ENCODE measurements at places on chromosomes 6 and 20. TPM values are rescaled to one million over a fixed set of nuclear protein-coding genes. Genes with fewer than 3 reads are reported as not detected.

Gene CCR6
- 31.5 TPM for total RNA-seq

Gene SMPDL3A
- total RNA-seq: 0.58 TPM

Gene LY6G6C
- total RNA-seq: not detected

Gene HMGA1
- 203 TPM for total RNA-seq

Gene HLA-DPA1
- total RNA-seq: 40.5 TPM

Gene CCDC170
- total RNA-seq: not detected

DNA sequence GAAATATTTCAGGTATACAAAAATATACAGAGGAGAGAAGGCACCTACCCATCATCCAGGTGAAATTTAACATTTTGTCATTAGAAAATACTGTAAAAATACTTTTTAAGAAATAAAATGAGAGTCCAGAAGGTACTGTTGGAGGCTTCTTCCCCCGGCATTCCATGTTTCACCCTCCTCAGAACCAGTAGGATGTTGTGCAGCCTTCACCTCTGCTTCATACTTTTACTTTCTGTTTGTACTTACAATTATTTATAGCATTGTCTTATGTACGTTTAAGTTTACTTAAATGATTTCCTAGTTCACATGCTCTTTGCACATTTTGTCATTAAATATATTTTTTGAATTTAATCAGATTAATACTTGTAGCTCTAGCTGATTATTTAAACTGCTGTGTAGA is 30.9 kb downstream of the TMEM200A start:
- peak; percentile 38 for ATAC-seq

DNA sequence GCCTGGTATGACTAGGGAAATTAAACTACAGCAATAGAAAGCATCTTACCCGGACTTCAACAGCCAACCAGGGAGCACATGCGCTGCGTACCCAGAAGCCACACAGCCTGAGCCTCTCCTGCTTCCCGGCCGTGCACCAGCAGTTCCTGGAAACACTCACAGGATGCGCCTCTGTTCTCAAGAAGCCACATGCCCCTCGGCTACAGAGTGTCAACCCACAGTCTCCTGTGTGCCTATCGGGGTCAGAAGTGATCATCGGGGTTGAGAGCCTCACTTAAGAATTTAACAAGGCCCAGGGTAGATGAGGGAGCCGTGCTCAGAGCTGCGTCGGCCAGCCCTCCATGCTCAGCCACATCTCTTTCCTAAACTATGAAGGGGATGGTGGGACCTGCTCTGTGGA is 147.2 kb upstream of the GGTLC1 start:
- ATAC-seq: no peak

- peak; percentile 80 for ATAC-seq
These were observed 8.2 kb upstream of the MTHFD1L start for GRCh38 chr6:150857062-150857944.

DNA sequence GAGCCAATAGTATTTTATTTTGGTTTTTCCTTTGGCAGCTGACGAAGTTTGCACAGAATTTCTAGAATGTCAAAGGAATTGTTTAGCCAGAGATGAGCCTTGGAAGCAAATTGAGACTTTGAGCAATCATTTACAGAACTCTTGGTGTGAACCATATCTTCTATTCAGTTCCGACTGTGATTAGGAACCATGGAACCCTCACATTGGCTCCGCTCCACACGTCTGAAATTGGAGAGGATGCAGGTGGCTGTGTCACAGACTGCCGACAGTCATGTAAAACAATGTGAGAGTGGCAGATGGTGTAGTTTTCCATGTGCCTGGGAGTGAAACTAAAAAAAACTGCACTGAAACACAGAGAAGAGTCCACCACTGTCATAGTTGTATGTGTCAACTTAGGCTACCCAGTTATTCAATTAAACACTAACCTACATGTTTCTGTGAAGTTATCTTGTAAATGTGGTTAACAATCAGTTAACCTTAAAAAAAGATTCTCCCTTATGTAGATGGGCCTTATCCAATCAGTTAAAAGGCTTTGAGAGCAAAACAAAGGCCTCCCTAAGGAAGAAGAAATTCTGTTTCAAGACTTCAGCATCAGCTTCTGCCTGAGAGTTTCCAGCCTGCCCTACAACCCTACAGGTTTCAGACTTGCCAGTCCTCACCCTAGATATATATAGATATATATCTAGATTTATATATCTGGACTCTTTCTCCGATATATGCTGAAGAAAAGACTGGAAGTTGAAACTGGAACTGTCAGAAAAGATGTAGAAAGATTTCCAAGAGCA is 3.3 kb upstream of the HMGN4 start:
- ATAC-seq: no peak

DNA sequence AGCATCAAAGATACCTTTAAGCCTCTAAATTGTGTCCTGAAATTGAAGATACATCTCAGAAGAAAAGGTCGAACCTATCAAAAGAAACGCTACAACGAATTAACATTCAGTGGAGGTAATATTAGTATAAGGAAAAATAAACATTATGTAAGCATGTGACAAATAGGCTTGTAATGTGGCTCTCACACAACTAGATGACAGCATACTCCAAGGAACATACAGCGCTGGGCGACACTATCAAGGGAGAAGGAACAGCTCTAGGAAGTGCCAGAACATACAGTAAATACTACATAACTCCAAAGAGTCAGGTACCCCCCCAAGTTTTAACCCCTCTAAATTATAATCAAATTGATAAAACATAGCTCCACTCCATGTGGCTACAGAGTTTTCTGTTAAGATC is 103.5 kb downstream of the LAMP5 start:
- ATAC-seq: no peak

- ATAC-seq: peak; percentile 91
These were observed 57.2 kb upstream of the GGTLC1 start for GRCh38 chr20:24045621-24046318.

DNA sequence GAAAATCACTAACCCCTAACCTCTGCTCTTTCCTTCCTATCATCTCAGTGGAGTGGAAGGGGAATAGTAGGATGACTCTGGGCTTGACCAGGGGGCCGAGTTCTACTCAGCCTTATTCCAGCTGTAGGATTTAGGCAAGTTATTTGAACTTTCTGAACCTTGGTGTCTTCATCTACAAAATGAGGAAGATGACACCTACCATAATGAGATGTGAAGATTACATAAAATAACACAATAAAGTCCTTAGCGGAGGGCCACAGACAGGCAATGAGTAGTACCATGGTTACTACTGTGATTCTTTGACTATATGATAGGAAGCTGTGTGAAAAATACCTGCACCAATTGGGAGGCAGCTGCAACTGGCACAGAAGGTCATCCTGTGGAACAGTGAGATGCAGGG is 53.6 kb upstream of the PIM1 start:
- no peak for ATAC-seq

DNA sequence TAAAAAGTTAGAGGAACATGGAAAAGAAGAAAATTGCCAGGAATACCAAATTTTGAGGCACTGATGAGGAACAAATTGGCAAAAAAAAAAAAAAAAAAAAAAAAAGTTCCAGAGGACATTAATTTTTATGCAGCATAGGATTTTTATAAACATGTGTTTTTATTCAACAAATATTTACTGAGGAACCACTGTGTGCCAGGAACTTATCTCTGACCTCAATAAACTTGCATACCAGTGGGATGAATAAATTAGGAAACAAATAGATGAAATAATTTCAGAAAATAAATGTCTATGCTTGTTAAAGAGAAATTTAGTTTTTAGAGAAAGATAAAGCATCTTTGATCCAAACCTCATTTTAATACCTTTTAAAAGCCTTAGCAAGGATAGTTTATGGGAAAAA is 175.1 kb downstream of the PDE10A start:
- ATAC-seq: no peak

DNA sequence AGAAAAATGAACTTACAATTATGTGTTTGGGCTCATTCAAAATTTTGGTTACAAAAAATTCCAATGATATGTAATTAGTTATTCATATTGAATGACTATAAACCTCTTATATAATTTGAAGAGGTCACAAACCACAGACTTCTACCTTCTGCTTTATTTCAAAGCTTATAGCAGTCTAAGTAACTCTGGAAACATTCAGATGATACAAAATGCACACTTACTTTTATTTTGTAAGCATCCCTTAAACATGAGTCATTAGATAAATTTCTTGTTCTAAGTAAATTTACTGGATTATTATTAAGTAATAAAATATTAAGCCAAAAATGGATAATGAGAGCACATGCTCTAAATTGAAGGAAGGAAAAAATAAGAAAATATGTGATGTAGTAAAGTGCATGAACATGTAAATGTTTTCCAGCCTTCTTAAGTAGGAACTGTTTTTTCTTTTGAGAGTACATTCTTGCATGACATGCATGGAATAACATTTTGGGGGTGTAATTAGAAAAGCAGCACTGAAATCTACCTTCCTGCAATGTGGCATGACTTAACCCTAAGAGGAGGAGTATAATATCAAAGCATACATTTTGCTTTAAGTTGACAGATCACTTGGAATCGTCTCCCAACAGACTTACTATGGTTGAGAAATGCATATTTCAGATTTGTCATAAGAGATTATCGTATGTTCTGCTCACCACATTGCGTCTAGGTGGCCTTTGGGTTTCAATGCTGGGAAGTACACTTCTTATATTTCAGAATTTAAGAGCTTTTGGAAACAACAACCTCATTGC is 372.7 kb upstream of the HSF2 start:
- ATAC-seq: no peak

- no peak for ATAC-seq
These were observed 57.1 kb upstream of the LRRC1 start for GRCh38 chr6:53737746-53738145.

DNA sequence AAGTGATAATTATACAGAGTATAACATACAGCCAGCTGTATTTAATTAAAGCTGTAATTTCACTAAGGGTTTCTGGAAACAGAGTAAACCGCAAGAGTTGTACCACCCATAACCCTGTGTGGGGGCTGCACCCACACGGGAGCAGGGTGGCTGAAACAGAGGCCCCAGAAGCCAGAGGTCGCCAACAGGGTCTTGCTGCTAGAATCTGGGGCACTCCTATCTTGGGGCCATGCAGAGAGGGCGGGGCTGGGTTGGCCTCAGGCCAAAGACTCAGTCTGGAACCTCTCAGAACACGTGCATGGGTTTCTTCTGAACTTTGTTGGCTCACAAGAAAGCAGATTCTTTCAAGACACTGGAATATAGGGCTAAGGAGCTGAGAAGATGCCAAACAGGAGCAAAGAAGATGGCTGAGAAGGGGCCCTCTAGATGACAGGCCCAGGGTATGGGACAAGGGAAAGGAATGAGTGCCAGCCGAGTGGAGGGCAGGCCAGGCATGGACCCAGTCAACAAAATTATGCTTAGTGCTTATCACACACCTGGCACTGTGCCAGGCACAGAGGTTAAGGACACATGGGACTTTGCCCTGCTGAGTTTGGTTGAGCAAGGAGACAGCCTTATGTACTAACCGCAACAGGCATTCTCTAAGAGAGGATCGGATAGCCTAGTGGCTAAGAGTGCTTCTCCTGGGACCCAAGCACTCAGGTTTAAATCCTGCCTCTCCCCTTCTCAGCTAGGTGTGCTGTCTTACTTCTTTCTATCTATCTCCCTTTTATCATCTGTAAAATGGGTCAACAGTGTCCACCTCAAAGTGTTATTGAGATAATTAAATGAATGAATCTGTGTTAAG is 96.6 kb upstream of the FOXP4 start:
- ATAC-seq: no peak

GRCh38 chr6:38508286-38508685 is 131.4 kb downstream of the BTBD9 start:
- ATAC-seq: no peak

DNA sequence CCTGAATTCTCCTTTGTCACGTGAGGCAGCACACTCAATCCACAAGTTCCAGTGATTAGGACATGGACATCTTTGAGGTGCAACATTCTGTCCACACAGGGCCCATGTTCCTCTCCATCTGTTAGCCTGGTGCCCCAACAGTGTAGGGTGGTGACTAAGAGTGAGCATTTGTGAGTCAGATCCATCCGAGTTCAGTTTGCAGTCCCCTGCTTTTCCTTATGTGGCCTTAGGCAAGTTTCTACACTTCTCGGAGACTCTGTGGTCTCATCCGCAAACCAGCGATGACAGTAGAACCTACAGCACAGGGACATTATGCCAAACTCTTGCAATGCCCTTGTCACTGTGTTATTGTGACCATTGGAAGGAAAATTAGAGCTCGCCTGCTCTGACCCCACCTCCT is 178.7 kb upstream of the CDH4 start:
- ATAC-seq: no peak

DNA sequence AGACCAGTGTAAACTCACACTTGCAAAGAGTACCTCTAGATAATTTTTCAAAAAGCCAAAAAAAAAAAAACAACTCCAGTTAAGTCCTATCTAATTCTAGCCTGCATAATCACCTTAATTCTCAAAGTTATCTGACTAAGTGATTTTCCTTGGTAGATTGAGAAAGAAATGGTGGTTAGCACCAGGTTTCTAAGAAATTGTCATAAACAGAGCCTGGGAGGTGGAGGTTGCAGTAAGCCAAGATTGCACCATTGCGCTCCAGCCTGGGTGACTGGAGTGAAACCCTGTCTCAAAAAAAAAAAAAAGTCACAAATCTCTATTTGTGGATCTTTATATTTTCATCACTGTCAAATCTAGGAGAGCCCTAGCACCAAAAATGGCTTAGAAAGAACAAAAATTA is 8.9 kb downstream of the FBXO5 start:
- no peak for ATAC-seq

GRCh38 chr6:129681913-129682205 is 28.1 kb downstream of the ARHGAP18 start:
- ATAC-seq: no peak

DNA sequence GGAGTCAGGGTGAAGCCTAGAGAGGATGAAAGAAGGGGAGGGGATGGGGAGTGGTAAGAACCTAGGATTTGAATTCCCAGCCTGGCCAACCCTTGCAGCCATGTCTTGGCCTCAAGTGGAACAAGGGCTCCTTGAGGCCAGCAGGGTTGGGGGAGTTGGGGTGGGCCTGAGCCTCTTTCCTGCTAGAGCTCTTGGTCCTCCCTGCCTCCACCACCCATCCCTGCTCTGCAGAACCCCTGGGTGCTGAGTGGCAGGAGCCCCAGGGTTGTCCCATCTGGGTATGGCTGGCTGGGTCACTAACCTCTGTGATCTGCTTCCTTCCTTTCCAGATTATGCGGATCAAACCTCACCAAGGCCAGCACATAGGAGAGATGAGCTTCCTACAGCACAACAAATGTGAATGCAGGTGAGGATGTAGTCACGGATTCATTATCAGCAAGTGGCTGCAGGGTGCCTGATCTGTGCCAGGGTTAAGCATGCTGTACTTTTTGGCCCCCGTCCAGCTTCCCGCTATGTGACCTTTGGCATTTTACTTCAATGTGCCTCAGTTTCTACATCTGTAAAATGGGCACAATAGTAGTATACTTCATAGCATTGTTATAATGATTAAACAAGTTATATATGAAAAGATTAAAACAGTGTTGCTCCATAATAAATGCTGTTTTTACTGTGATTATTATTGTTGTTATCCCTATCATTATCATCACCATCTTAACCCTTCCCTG is 8.3 kb downstream of the VEGFA start:
- no peak for ATAC-seq

DNA sequence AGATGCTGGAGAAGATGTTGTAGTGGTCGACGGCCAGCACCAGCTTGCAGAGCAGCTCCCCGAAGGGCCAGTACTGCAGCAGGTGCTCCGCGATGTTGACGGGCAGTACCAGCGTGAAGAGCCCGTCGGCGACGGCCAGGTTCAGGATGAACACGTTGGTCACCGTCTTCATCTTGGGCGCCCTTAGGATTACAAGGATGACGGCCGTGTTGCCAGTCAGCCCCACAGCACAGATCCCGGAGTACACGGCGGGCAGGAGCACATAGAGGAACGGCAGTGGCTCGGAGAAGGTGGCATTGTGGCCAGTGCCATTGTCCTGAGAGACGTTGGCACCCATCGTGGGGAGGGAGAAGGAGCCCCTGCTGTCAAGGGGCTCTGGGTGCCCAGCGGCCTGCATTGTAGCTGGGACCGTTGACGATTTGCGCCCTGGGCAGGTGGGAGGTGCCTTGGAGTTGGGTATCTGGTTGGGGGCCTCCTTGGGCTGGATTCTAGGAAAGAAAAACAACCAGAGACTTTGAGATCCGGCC is 867 bp downstream of the NPBWR2 start:
- no peak for ATAC-seq
